NCI-H1092 treated with DMSO at 0.1 percent for 48 hours (cell line): ENCODE measurements at places on chromosomes 2 and 18.

GRCh38 chr2:11016735-11017388 lies 105.1 kb downstream of the KCNF1 start:
- no peak for DNase-seq

- DNase-seq: no peak
Observed at GRCh38 chr2:5093518-5093917, 598.7 kb upstream of the SOX11 start.

DNA sequence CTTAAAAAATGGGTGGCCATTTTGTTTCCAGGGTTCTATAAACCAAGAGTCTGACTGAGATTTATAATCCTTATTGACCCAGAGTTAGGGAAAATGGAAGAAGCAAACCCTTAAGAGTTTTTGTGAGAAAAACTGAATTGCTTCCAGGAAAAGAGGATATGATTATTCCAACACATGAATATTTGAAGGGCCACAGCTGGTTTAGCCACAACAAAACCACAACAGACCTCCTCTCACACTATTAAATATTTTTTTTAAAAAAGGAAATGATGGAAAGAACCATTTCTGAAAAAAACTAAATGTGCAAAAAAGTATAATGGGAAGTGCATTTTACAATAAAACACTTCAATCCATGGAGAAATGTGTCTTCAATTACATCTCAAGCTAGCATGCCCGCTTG lies 182.7 kb downstream of the ETAA1 start:
- no peak for DNase-seq

DNA sequence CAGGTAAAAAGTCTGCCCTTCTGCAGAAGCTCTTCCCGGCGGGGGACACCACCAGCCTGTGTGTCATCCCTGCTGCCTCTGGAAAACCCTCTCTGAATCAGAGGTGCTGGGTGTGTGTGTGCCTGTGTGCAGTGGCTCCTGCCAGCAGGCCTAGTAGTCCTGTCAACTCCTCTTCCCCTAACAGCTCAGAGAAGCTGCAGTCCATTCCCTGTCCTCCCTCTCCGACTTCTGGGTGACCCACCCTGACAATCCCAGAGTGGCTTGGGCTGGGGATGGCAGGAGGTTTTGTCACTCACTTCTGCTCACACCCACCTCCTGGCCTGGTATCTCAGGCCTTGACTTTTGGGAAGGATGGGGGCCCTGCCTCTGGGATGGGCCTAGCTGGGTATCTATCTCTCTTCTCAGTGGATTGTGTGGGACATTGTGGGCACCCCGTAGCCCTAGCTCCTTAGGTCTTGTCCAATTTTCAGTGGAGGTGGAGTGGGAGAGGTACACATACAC lies 2.3 kb downstream of the WNT10A start:
- DNase-seq: no peak
